Glomerular endothelial cell (primary cell): ENCODE measurements at places on chromosomes 6 and 20.

- DNase-seq, result no peak
Observed at GRCh38 chr6:89400912-89401399, 11.1 kb downstream of the RRAGD start.

- no peak for DNase-seq
Observed at GRCh38 chr20:6036213-6036612, 17.6 kb downstream of the LRRN4 start.

DNA sequence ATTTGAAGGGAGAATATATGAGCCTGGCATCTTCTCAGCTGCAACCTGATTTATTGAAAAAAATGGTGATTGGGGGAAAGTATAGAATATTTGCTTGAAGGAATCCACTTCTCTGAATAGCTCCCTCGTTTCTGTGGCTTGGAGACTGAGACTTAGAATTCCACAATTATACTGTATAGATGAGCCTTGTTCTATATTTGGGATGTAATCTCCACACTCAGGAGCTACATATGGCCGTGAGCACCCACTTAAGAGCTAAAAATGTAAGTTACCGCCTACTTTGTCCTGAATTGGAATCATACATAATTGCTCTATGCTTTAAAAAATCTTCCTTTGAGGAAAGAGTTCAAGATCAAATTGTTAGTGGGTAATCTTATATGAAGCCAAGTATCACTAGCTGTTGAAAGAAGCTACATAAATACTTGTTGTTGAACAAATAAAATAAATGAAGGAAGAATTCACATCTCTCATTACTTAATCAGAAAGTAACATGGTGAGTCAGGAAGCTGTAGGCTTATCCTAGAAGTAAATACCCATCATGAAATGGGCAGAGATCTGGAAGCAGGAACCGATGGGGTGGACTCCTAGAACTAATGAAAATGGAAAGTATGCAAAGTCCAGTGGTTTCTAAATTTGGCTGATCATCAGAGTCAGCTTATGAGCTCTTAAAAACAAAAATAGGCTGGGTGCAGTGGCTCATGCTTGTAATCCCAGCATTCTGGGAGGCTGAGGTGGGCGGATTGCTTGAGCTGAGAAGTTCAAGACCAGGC is 254.3 kb downstream of the SOX4 start:
- DNase-seq, result no peak

DNA sequence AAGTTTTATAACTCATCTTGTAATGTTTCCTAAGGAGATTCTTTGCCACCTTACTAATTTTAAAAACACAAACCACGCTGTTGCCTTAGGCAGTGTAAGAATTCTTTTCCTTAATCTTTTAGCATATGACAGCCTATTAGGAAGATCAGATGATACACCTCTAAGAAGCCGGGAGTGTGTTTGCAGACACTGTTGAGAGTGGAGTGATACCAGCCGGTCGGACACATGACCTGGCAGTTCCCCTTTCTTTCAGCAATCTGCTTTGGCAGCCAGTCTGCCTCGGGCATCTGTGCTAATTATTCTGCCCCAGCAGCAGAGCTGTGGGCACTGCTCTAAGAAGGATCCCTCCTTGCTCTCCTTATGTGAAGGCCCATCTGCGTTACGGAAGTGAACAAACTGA is 50.9 kb downstream of the PLCB4 start:
- DNase-seq, result no peak

- no peak for DNase-seq
Observed at GRCh38 chr20:37119356-37120036, 23.7 kb upstream of the RBL1 start.

DNA sequence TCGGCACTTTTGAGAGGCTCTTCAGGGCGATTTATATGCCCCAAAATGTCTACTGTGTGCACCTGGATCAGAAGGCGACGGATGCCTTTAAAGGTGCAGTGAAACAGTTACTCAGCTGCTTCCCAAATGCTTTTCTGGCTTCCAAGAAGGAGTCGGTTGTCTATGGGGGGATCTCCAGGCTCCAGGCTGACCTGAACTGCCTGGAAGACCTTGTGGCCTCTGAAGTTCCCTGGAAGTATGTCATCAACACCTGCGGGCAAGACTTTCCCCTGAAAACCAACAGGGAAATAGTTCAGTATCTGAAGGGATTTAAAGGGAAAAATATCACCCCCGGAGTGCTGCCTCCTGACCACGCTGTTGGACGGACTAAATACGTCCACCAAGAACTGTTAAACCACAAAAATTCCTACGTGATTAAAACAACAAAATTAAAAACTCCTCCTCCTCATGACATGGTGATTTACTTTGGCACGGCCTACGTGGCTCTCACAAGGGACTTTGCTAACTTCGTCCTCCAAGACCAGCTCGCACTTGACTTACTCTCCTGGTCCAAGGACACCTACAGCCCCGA is 8.2 kb downstream of the GCNT2 start:
- DNase-seq, result no peak

DNA sequence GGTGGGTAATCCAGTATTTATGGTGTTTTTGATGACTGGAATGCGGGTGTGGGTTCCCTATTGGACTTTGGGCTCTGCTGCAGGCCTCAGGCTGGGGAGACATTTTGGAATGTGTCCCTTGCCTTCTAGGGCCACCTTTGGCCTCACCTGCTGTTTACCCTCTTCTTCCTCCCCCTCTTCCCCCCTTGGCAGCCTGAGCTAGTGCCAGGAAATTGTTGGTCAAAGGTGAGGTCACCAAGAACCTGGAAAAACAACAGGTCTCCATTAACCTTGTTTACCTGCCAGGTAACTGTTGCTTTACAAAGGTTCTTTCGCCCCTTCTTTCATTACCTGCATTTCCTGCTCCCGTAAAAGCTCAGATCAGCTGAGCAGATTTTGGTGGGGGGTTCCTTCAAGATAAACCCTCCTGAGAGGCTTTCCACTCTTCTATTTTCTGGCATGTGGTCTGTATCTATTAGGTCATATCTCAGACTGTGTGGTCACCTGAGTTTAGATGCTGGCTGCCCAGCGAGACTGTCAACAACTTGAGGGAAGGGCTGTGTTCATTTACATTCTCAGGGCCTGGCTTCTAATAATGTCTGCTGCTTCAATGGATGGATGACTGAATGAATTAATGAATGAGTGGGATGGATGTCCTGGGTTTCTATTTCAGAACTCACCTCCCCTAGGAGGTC is 34.7 kb downstream of the VEGFA start:
- DNase-seq, result no peak

- no peak for DNase-seq
Observed at GRCh38 chr6:167906899-167907298, 80.2 kb downstream of the AFDN start.

- DNase-seq, result no peak
Observed at GRCh38 chr6:25482996-25483395, 169.0 kb upstream of the SCGN start.

- DNase-seq, result no peak
Observed at GRCh38 chr6:88983532-88983931, 20.1 kb upstream of the RNGTT start.

GRCh38 chr20:50484271-50484976 is 25.8 kb upstream of the PTPN1 start:
- no peak for DNase-seq

DNA sequence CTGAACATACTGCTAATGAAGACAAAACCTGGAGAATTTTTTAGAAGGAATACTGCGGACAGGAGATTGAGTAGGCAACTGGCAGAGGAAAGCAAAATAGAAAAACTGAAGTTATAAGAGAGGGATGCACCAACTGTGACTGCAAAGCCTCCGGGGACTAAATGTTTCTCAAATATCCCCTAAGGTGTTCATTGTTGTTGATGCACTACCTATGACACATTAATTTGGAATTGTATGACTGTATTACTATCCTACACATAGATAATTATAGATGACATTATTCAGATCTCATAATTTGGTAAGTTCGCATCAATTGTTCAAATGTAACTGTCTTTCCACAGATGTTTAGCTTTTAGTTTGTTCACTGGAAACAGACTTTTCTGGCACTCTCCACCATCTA is 341.1 kb downstream of the MMUT start:
- DNase-seq, result no peak

DNA sequence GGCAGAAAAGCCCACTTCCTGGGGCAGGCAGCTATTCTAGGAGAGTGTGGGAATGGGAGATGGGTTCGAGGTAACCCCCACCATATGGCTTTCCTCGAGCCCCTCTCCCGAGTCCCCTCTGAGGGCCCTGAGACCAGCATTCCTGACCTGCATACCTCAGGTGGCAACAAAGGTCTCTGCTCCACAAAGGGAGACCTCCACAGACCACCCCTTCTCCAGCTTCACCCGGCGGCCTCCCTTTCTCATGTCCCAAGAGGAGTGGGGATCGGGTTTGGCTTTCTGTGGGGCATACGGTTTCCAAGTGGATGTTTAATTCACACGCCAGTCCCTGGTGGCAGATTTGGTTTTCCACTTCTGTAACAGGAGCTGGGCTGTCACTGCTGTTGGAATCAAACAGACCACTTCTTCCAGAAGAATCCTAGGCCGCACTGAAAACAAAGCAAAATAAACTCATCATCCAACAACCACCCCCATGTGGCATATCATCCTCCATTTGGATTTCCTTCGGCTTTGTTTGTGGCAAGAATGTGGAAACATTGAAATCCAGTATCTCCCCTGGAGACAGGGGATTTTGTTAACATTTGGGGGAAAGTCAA is 83.2 kb downstream of the DLL1 start:
- no peak for DNase-seq

DNA sequence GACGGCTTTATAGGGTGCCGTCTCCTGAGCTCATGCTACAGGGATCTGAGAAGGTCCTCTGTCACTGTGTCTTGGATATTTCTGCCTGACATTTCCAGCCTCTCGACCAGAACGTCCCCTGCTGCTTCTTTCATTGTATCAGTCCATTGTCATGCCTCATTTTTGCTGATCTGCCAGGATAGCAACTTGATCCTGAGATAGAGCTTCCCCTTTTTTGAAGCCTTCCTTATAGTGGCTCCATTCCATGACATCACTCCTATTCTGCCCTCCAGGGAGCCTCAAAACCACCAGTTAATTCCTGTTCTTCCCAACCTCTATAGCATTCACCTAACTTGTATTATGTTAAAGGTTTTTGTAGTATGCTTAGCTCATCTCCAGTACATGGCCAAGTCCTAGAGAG is 431.8 kb upstream of the NOX3 start:
- DNase-seq, result no peak

DNA sequence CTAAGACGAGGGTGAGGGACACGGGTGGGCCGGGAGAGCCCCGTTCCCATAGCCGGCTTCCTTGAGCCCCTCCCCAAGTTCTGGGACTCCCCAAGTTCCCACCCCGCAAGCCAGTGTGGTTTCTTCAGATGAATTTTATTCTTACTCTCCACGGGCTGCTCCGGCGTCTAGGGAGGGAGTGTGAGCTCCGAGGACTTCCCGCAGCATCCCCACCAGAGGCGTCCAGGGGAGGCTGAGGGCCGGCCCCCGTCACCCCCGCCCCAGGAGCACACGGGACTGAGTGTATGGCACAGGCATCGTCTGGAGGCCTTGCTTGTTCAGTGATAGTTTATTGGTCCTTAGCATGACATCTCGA is 10.0 kb upstream of the SLC4A11 start:
- DNase-seq, result no peak
